ENCODE measurements at places on chromosomes 1 and 21.
A peak's percentile ranks its signal among the peaks of the same experiment; 100 is the strongest.

DNA sequence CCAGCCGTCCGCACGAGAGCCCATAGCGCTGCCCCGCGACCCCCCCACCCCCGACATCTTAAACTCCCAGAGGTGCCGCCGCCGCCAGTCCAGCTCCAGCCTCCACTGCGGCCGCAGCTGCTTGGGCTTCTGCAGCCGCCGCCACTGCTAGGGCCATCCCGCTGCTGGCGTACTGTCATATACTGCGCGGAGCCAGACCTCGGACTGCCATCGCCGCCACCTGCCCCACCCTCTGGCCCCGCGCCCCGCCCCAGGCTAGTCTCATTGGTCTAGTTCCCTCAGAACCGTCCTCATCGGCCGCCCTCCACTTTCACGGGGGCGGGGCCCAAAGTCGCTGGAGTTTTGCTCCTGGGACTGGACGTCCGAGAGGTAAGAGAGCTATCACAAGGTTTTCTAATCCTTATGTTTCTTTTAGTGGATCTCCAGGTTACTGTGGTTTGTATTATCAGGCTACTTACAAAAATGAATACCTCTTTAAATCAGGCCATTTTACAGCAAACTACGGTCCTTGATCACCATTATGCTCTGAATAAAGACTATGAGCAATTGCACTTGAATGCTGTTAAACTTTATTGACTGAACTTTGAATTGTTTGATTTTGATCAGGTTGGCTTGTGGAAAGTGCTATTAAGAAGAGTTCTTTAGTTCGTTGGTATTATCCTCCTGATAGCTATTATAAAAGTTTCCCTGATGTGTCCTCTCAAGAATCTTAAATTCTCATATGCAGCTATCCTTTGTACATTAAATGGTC, 2.8 kb upstream of the CD1D start:
- DNase-seq = peak; percentile 19

GRCh38 chr1:56220021-56220420, 359.3 kb downstream of the PLPP3 start:
- DNase-seq = no peak

GRCh38 chr1:188364927-188365449, 1536.2 kb downstream of the PLA2G4A start:
- DNase-seq = no peak

DNA sequence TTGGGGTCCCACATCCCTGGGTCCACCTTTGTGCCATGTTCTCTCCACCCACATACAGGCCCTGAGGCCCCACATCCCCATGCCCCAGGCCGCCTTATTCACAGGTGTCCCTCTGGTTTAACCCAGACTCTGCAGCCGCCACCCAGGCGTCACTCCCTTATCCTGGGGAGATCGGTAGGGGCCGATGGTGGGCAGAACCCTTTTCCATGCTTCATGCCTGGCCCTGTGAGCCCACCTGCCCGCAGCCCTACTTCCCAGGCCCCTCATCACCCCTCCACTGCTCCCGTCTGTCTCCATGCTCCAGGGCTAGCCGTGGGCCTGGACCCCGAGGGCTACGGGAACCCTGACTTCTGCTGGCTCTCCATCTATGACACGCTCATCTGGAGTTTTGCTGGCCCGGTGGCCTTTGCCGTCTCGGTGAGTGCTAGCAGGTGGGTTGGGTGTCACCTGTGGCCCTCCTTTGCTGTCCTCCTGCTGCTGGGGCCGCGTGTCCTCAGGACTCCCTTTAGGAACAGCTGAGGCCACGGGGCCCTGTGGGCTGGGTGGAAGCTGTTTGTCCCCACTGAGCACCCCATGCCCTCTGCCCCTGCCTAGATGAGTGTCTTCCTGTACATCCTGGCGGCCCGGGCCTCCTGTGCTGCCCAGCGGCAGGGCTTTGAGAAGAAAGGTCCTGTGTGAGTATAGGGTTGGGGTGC, 12.2 kb downstream of the PSRC1 start:
- DNase-seq = no peak

GRCh38 chr21:21612466-21612865, 614.3 kb downstream of the NCAM2 start:
- DNase-seq = no peak

DNA sequence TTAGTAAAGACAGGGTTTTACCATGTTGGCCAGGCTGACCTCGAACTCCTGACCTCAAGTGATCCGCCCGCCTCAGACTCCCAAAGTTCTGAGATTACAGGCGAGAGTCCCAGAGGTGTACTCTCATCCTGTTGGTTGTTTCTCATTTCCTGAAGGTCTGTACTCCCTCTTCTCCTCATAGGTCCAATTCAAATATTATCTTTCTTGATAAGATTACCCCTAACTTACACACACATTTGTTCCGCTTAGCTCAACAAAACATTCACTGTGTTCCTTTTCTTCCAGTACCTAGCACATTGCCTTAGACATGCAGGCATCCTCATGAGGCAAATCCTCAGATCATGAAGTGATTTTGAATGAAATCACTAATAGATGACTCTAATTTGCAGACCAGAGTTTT, 72.4 kb upstream of the SSX2IP start:
- DNase-seq = no peak

DNA sequence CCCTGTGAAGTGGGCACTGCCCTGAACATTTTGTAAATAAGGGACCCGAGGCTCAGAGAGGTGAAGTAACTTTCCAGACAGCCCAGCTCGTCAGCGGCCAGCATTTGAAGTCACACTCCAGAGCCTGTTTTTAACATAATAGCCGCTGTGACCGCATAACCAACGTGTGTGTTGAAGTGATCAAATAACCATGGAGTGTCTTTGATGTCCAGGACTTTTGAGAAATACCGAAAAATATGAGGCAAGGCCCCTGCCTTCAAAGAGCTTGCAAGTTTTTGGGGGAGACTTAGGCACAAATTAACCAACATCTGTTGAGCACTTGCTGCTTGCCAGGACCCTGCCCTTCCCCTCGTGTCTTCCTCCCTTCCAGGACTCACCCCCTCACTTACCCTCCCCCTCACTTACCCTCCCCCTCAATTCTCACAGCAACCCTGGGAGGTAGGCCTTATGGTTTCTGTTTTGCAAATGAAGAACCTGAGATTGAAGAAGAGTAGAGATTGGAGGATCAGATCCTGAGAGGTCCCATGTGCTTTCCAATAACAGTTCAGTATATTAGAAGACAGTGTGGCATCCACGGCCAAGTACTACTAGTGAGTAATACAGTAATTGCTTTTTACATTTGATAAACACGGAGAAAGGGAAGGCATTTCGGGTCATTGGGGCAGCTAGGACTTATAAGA, 1.3 kb upstream of the SLC16A1 start:
- DNase-seq = peak; percentile 54

DNA sequence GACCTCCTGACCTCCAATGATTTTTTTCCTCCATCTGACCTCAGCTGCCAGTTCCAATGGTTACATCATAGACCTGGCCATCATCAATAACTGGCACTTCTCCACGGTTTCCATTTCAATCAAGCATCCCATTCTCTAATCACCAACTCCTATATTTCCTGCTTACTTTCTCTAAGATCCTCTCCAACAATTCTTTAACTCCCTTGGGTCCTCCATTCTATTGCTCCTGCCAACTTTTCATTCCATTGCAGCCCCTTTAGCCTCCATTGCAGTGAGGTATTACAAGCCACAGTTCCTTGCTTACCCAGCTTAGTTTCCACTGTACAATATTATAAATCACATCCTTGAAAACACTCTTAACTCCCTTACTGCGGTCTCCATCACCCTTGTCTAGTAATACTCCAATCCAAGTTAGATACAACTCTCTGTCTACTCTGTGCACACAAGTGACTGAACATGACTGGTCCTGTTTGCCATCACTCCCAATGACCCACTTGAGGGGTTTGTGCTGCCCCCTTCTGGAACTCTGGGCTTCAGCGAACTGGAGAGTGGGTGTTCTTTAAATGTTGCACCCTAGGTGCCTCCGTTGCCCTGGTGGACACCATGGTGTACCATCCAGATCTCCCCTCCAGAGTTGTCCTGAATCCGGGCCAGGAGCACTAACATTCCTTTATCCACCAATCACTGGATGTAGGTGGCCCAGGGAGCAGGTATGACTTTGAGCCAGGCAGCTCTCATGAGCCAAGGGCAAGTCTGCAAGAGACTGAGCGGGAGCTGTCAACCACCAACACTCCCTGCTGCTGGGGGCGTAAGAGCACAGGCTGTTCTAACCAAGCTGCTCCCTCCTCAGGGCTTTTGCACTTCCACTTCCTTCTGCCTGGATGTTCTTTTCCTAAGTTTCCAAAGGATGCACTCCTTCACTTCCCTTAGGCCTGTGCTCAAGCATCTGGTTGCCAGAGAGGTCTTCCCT, 3.7 kb upstream of the FNDC7 start:
- DNase-seq = peak; percentile 62

DNA sequence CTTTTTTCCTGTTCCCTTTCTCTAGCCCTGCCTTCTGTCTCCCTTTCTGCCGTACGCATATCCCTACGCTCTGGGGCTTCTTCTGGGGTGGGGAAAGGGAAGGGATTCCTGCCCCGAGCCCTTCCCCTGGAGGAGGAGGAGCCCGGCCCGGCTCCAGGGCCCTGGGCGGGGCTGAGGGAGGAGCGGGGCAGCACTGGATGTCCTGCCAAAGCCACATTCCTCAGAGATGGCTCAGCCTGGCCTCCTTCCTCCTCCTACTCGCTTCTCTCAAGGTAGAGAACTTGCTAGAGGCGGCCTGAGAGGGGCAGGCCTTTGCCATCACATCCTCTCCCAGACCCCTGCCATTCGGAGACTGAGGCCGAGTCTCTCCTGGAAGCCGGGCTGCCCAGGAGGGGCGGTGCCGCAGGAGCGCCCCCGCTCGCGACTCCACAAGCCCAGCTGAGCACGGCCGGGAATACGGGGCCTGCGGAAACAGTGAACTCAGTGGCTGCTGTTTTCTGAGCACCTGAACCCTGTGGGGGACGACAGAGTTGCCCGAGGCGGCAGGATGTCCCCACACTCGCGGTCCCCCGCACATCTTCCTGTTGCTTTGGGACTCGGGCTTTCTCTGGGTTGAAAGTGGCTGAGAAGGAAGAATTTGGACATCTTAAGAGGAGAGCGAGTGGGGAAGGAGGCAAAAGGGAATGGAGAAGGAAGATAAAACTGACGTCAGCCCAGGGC, 12.2 kb downstream of the ADAMTSL4 start:
- DNase-seq = peak; percentile 76

DNA sequence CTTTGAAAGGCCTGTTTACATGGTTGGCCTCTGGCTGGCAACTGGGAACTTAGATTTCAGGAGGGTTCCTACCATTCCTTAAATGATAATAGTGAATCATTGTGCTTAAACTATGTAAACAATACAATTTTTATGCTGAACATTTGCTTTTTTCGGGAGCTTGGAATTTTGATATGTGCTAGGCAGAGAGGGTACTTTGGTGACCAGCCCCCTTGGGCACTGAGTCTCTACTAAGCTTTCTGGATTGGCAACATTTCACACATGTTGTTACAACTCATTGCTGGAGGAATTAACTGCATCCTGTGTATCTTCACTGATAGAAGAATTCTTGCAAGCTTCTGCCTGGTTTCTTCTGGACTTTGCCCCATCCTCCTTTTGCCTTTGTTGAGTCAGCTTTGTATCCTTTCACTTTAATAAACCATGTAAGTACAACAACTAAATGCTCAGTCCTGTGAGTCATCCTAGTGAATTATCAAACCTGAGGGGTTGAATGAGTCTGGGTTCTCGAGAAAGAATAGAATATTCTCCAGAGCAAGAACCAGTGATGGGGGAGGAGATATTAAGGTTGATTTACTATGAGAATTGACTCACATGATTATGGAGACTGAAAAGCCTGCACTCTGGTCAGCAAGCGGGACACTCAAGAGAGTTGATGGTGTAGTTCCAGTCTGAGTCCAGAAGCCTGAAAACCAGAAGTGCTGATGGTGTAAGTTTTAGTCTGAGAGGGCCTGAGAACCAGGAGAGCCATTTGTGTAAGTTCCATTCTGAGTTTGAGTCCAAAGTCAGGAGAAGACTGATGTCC, 3.1 kb upstream of the SLC16A4 start:
- no peak for DNase-seq

DNA sequence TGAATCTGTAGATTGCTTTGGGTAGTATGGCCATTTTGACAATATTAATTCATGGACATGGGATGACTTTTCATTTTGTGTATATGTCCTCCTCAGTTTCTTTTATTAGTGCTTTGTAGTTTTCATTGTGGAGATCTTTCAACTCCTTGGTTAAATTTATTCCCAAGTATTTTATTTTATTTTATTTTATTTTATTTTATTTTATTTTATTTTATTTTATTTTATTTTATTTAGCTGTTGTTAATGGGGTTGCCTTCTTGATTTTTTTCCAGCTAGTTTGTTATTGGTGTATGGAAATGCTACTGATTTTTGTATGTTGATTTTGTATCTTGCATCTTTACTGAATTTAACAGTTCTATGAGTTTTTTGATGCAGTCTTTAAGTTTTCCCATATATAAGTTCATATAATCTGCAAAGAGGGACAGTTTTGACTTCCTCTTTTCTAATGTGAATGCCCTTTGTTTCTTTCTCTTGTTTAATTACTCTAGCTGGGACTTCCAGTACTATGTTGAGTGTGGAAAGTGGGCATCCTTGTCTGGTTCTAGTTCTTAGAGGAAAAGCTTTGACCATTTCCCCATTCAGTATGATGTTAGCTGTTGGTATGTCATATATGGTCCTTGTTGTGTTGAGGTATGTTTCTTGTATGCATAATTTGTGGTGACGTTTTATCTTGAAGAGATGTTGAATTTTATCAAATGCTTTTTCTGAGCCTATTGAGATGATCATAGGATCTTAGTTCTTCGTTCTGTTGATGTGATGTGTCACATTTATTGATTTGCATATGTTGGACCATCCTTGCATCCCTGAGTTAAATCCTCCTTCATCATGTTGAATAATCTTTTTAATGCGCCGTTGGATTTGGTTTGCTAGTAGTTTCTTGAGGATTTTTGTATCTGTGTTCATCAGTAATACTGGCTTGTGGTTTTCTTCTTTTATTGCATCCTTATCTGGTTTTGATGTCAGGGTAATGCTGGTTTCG, 14.3 kb downstream of the CEPT1 start:
- DNase-seq = no peak

- DNase-seq = no peak
Measured at GRCh38 chr1:238458899-238459298, 568.2 kb upstream of the ZP4 start.

GRCh38 chr21:34009193-34009592, 64.2 kb upstream of the MRPS6 start:
- no peak for DNase-seq

- no peak for DNase-seq
Measured at GRCh38 chr1:201764579-201764978, 64.4 kb upstream of the IPO9 start.

DNA sequence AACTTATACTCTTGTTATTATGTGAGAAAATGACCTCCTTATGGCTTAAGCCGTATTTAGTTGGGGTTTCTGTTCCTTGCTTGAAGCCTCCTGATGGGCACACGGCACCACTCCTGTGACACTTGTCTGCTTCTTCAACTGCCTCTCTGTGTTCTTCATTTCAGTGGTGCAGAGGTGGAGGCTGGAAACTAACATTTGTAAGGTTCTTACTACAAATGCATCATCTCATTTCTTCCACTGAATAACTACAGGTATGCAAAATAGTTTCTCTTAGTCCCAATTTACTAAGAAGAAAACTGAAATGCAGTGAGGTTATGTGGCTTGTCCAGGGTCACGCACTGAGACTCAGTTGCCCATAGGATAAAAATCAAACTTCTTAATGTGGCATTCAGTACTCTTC, 23.6 kb upstream of the ZNF362 start:
- DNase-seq = no peak
